ENCODE measurements at places on chromosomes 6 and 20.

- no peak for DNase-seq
Measured at GRCh38 chr20:17662333-17663039, 19.6 kb downstream of the RRBP1 start.

GRCh38 chr20:31568041-31568731 lies 36.9 kb upstream of the ID1 start:
- no peak for DNase-seq

GRCh38 chr20:32823737-32824588 lies 4.2 kb downstream of the MAPRE1 start:
- DNase-seq: no peak

GRCh38 chr20:17735206-17735804 lies 35.5 kb downstream of the BANF2 start:
- no peak for DNase-seq

DNA sequence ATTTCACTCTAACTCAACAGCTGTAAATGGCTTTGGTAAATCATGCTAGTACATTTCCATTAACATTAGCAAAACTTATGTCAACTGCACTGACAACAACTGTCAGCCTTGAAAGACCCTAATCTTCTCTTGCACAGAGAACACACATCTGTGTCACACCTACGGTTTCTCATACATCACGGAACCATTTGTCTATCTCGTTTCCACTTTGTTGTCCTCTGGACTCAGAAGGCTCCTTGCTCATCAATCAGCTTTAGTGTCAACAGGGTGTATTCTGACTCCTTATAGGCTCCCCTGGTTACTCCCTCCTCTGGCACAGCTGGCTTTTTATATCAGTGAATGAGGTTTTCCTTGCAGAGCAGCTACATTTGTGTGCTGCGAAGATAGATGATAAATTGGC lies 49.3 kb downstream of the CD83 start:
- DNase-seq: no peak

DNA sequence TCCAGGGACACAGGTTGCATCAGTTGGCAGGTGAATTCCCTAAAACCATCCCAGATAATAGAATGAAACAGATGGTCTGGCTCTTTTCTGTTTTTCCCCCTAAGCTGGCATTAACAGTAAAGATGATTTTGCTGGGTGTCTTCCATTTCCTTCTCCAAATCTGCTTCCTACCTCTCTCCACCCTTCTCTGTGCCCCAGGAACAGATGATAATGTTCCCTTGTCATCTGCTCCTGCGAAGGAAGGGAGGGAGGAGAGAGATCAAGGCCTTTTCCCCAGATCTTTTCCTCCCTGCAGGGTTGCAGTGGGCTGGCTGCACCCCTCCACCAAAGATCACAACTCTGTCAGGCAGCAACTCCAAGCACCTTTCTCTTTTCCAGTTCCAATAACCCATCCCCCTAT lies 156.5 kb upstream of the PRDM1 start:
- DNase-seq: no peak

GRCh38 chr6:122352981-122353664 lies 46.3 kb upstream of the HSF2 start:
- no peak for DNase-seq

DNA sequence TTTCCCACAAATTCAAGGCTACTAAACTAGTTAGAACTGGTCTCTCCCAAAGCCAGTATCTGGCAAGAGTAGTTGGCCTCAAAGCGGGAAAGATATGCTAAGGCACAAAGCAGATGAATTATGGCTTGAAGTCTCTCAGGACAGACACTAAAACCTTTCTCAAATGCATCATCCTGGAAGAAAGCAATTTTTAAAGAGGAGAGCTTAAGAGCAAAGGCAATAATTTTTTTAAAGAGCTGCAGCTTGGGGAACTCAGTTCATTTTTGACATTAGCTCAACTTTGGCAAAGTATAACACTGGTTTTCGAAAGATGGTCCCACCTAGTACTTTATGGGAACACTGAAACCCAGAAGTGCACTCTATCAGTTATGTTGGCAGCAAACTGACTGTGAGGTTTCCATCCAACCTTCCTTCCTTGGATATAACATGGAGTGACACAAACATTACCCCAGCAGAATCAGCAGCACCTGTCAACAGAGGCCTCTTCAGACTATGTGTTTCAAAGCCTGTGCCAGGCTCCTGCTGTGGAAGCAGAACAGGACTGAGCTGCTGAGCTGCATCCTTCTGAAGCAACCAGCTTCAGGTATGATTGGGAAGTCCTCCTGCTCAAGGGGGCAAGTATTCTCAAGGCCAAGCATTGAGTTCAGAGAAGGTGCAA lies 852.3 kb upstream of the HS3ST5 start:
- DNase-seq: peak; percentile 70

GRCh38 chr6:110020888-110021287 lies 42.8 kb downstream of the GPR6 start:
- no peak for DNase-seq

GRCh38 chr6:36556281-36556680 lies 9.0 kb upstream of the STK38 start:
- DNase-seq: no peak

- no peak for DNase-seq
Measured at GRCh38 chr20:32164984-32165735, 42.4 kb downstream of the PLAGL2 start.

GRCh38 chr6:134774201-134774638 lies 175.7 kb downstream of the ALDH8A1 start:
- no peak for DNase-seq

GRCh38 chr20:4134861-4135379 lies 119.6 kb upstream of the RNF24 start:
- DNase-seq: no peak

GRCh38 chr20:21505810-21506530 lies 7.9 kb downstream of the NKX2-2 start:
- no peak for DNase-seq

GRCh38 chr6:156167625-156168071 lies 609.5 kb upstream of the ARID1B start:
- no peak for DNase-seq

GRCh38 chr20:40010483-40010882 lies 678.6 kb downstream of the MAFB start:
- DNase-seq: no peak

DNA sequence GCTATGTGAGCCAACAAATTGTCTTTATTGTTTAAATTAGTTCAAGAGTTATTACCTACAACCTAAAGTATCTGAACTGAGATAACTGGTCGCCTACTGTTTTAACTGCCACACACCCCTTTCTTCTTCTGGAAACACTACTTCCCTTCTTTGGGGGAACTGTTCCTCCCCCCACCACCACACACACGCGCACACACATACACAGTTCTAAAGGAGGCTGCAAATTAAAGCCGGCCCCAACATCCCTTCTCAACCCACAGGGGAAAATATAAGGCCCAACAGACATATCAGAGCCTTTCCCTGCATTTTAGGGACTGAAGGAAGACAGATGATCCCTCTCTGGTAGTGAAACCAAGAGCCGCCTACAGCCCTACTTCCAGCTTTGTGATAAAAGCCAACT lies 348.0 kb upstream of the JARID2 start:
- DNase-seq: no peak

DNA sequence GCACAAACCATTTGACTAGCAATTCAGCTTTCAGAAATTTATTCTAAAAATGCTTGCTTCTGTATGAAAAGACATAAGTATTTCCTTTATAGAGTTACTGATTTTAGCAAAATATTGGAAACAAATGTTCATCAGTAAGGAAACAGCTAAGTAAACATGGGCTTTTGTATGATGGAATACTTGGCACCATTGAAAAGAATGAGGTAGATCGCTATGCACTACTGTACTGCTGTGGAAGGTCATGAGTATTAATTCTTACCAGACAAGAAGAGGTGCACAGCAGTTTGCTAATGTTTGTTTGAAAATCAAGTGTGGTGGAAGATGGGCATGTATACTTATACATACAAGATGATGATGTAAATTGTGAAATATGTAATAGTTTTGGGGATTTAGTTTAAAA lies 73.0 kb downstream of the FARS2 start:
- DNase-seq: peak; percentile 43

DNA sequence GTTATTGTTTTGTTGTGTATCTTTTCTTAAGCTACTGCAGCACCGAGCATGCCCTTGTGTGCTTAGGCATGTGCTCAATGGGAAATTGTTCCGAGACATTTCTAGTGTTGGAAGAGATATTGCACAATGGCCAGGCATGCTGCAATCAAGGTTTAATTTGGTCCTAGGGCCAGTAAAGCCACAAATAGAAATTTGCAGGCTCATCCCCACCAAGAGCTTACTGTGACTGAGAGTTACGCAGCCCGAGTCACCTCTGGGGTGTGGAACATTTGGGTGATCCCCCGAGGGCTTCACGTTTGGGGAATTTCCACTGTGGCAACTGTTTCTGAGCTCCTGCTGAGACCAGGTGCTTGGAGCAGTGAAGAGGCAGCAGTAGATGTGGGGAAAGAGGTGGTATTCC lies 65.8 kb downstream of the ADTRP start:
- no peak for DNase-seq

DNA sequence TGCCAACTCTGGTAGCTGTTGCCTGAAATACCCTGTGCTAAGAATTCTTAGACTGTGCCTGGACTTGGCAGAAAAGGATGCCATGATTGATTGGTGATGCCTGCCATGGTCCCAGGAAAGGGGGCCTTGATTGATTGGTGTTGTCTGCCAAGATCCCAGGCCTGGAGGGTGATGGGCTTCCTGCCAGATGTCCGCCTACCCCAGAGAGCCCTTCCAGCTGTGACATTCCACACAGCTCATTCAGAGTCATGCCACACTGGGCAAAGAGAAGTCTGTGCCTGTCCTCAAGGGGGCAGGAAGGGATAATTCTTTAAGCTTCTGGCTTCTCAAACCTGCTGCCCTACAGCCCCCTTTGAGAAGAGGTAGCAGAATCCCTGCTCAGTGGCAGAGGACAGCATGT lies 24.6 kb downstream of the RIMS4 start:
- DNase-seq: no peak

DNA sequence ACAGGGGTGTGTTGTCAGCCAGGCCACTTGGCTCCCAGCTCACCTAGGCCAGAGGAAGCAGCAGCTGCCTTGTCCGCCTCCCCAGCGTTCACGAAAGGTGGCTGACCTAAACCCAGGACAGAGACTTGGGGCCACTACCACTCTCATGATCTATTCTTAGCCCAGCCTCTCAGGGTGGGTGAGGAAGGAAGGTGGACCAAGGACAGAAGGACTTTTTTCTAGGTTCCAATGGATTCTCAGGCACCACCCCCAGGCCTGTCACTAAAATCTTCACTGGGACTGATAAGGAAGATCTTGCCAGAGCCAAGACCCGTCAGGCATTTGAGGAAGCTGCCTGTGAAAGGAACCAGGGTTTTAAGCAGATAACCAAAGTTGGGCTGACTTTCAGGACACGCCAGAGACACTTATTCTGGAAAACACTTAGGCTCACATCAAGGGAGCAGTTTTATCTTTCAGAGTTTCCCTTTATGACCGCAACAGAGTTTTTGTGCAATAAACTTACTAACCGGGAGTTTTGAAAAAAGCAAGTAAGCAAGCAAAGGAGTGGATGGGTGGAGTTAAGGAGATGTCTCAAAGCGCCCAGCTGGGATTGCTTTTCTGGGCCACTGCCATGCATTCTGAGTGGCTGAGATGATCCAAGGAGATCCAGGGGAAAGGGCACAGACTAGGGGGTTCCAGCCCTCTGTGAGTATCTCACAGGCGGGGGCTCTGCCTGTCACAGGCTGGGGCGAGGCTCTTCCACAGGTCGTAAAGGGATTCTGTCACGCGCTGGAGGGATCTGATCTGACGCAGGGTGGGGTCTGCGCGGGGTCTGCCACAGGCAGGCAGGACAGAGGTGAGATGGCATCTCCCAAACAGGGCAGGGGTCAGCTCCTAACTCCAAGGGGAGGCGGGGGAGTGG lies 989 bp downstream of the FITM2 start:
- no peak for DNase-seq

All from NCI-H774 (cell line).